Brain microvascular endothelial cell (primary cell): ENCODE measurements at places on chromosomes 16 and 17.

GRCh38 chr16:88194397-88195268 is 188.1 kb upstream of the ZNF469 start:
- no peak for DNase-seq

DNA sequence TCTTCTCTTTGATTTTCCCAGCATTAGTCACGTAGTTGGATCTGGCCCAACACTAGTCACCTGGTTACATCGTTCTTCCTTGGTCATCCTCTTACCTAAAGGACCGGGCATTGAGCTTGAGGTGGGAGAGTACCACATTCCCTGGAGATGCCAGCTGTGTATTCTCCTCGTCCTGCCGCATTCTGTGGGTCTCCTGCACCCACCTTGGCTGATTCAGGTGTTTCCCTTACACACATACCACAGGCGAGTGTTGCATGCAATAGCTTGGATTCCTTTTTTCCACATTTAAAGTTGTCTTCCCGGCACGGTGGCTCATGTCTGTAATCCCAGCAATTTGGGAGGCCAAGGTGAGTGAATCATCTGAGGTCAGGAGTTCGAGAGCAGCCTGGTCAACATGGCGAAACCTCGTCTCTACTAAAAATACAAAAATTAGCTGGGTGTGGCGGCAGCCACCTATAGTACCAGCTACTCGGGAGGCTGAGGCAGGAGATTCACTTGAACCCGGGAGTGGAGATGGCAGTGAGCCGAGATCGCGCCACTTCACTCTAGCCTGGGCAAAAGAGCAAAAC is 21.6 kb upstream of the CLEC18C start:
- no peak for DNase-seq

DNA sequence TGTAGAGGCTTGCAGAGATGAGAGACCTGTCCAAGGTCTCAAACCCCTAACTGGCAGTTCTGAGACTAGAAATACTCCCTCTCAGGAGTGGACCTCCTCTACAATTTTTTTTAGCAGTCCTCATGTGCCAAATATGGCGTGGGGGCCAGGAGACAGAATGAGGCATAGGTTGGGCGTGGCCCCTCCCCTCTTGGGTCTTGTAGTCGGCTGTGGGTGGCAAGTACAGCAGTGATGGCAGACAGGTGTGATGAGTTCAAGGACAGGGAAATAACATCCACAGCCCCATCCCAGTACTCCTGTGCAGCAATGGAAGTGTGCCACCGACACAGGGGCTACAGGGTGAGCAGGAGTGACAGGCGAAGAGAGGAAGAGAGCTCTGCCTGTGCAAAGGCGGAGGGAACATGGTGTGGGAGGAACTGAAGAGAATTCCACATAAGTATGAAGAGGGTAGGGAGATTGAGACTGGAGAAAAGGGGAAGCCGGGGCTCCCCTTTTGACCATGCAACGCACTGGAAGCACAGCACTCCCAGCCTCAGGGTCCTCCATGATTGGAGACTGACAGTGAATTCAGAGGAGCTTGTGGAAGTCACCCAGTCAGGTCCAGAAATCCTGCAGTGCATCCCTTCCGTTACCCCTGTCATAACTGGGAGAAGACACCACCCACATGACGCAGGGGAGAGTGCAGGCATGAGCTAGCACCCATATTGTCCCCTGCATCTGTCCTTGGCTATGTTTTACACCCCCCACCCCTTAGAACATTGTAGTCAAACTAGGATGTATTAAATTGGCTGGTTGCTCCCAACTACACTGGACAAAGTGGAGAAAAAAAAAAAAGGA is 14.8 kb upstream of the CETP start:
- DNase-seq, result no peak

GRCh38 chr16:31118223-31119155 is 1.0 kb downstream of the KAT8 start:
- DNase-seq, result peak; percentile 47

DNA sequence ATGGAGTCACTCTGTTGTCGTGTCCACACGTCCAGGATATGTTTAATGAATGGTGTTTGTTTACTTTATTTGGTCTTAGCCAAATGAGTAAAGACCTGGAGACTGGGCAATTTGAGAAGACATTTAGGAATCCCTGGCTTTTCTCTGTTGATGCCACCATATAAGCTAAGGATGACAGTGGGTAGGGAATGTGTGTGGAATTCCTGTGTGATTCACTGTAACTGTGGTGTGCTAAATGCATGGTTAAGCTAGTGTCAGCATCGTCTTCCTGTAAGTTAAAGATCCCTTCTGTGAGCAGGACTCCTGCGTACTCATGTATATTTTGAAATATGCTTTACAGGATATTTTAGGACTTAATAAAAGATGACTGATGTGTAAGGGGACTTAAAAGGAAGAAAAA is 26.4 kb downstream of the GOSR1 start:
- no peak for DNase-seq

DNA sequence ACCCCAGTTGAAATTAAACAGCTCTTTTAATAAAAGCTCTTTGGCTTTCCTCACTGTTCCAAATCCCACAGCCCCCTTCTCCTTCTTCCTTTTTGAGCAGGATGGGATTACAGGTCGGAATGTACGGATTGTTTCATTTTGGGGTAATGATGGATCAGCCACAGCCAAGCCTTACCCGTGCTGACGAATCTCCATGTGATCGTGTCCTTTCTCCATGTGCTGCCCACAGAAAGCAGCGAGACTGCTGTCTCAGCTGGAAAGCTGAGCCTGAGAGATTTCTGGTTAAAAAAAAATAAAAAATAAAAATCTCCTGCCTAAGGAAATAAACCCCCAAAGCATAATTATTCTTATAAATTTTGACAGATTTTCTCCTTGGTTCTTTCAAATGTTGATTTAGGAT is 276.6 kb downstream of the CPPED1 start:
- no peak for DNase-seq

DNA sequence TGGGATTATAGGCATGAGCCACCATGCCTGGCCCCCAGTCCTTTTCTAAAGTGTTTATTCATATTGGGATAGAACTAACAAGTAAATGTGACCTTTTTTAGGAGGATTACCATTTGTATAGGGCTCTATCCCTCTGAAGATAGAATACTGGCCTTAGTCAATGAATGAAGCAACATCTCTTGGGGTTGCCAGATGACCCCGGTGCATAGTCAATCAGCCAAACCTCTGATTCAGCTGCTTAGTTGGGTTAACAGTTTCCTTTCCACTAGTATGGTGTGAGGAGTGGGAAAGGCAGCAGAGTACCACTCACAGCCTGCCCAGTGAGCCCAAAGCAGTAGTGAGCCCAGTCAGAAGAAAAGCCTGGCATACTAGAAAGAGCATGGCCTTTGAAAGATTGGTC is 94.6 kb upstream of the TBX2 start:
- no peak for DNase-seq

GRCh38 chr16:58970775-58971174 is 236.7 kb upstream of the GOT2 start:
- no peak for DNase-seq

- DNase-seq, result no peak
Measured at GRCh38 chr17:44269535-44270240, 1.8 kb upstream of the SLC4A1 start.

GRCh38 chr17:16141685-16142084 is 73.6 kb downstream of the NCOR1 start:
- DNase-seq, result no peak

DNA sequence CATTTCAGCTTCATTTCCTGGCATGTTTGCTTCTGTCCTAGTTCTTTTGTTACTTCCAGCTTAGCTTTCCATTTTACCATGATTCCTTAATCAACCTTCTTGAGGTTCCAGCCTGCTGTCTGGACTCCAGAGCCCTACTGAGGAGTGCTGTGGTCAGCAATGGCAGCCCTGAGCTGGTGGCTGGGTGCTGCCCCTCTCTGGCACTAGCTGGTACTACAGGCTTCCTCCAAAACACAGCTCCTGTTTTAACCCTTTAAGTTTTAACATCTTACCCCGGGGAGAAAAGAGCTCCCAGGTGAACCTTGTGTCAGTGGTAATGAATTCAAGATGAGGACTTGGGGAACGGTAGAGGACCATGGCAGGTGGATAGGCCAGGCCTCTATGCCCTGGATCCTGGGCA is 395.5 kb downstream of the TMEM114 start:
- DNase-seq, result no peak

GRCh38 chr17:39673335-39674081 is 5.3 kb downstream of the PNMT start:
- no peak for DNase-seq

- DNase-seq, result no peak
Measured at GRCh38 chr17:27596566-27597187, 34.3 kb upstream of the LGALS9 start.

DNA sequence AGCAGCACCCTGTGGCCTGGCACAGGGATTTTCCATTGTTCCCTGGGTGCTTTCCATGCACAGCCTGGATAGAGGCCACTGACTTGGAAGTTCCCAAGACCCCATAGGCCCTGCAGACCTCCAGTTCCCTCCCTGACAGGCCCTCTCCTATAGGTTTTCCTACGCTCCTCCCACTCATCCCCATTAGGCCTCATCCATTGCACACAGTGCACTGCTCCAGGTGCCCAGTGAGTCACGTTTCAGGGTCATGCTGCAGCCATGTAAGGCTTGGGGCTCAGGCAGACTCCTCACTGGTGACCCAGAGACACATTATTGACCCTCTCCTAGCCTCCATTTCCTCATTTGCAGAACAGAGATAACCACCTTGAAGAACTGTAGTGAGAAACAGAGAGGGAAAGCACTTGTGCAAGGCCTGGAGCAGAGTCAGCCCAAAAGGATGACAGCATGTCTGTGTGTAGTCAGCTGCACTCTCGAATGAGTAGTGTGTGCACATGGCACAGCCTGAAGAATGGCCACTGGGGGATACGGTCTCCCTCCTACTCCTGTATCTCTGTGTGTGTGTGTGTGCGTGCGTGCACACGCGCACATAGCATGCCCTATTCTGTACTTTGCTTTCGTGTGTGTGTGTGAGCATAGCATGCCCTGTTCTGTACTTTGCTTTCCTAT is 26.8 kb downstream of the DRC3 start:
- no peak for DNase-seq

- no peak for DNase-seq
Measured at GRCh38 chr17:49370971-49371834, 9.2 kb upstream of the ZNF652 start.

- no peak for DNase-seq
Measured at GRCh38 chr17:44854192-44854591, 6.5 kb downstream of the HIGD1B start.
